ENCODE measurements at places on chromosomes 2 and 18.

DNA sequence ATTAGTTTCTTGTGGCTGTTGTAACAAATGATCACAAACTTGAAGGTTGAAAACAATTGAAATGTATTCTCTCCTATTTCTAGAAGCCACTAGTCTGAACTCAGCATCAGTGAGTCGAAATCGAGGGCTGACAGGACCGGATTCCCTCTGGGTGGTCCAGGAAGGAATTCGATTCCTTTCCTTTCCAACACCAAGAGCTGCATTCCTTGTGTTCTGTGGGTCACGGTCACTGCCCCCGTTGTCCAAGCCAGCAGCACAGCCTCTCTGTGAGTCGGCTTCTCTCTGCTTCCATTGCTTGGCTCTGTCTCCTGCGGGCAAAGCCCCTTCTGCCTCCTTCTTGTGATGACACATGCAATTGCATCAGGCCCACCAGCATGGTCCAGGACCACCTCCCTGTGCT is 67.3 kb downstream of the SMIM21 start:
- DNase-seq = peak; percentile 25

DNA sequence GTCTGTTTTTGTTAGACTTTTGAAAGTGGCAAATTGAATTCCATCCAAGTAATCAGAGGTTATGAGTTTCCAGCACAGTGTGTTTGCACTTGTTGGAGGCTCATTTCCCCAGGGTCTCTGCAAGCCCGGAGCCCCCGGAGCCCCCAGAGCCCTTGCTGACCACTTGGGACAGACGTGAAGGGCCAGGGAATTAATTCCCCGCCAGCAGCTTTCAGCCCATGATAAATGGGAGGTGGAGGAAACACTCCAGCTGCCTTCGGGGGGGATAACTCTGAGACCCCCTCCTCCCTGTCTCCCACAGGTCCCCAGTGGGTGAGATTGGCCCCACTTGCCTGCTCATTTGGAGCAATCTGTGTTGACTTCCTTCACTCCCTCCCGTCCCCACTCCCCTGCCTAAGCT is 79.2 kb downstream of the KLHL29 start:
- DNase-seq = no peak

DNA sequence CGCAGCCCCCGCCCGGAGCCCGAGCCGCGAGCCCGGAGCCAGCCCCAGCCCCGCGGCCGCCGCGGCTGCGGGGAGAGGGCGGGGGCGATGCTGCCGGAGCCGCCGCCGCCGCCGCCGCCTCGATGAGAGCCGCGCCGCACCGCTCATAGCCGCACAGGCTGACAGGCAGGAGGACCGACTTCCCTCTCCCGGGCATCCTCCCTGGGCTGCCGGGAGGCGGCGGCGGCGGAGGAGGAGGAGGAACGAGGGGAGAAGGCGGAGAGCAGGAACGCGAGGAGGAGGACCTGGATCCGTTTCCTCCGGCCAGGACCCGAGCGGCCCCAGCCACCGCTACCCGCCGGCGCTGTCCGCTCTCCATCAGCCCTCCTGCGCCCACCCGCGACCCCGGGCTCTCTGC is 370 bp downstream of the KLHL29 start:
- peak; percentile 26 for DNase-seq

GRCh38 chr2:12514631-12515437 is 201.9 kb upstream of the TRIB2 start:
- no peak for DNase-seq

DNA sequence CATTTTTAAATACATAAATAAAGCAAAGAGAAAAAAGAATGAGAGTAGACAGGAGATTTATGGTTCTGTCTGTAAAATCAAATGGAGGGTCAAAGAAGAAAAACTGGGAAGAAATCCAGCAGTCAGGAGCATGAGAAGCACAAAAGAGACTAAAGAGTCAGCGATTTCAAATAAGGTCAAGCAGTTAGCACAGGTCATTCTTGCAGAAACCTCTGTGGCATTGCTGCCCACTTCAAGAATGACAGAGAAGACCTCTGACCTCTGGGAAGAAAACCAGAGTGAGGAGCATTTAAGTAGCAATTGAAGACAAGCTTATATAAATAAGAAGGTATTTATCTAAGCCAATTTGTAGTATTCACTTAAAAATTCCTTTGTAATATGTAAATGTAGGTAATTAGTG is 172.0 kb upstream of the SPOPL start:
- no peak for DNase-seq

DNA sequence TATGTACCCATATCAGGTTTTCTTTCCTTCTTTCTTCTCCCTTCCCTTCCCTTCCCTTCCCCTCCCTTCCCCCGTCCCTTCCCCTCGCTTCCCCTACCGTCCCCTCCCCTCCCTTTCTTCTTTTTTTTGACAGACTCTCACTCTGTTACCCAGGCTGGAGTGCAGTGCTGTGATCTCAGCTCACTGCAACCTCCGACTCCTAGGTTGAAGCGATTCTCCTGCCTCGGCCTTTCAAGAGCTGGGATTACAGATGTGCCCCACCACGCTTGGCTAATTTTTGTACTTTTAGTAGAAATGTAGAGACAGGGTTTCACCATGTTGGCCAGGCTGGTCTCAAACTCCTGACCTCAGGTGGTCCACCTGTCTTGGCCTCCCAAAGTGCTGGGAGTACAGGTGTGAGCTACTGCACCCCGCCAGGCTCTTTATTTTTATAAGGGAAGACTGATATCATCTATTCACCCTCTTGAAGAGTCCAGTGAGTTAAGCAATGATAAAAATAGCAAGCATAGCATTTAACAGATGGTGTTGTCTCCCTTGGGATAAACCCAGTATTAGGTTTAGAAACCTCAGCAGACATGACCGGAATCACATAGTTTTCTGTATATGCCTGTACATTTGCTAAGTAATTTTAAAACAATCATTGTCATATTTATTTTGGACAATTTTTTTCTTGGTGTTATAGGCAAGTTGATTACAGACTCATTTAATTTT is 888.4 kb downstream of the TRIB2 start:
- DNase-seq = no peak

- no peak for DNase-seq
Observed at GRCh38 chr2:64052463-64053241, 33.4 kb upstream of the VPS54 start.

DNA sequence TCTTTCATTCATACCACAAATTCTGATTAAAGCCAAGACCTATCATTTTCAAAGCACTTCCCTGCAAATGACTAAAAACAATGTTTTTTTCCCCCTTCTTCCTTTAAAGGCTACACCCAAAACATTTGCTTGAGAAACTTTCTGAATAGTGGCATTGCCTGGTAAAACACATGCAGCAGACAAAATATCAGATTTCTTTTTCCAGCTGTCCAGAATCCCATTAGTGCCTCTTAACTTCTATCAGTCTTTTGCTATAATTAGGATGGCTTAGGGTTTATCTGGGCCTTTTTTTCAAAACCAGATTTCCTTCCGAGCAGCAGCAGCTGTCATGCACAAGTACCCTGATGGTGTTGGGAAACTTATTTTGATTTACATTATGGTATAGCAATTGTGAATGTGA is 50.6 kb downstream of the ALPK2 start:
- DNase-seq = no peak

- DNase-seq = no peak
Observed at GRCh38 chr18:35005963-35006577, 35.1 kb upstream of the MAPRE2 start.

DNA sequence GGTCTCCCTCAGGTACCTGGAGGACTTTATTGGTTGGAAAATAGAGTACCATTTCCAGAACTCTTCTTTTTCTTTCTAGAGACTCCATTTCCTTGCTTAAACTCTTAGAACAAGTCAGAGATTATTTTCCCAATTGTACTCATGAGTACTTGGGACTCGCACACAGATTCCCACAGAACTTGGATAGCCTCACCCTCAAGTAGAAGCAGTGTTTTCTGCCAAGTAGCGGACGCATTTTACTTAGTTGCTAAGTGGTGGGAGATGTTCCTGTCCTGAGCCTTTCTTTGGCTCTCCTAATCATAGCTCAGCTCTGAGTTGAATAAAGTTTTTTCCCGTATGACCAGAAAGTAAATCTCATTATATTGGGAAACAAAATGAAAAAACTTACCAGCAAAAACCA is 17.2 kb downstream of the SLC30A3 start:
- DNase-seq = no peak

DNA sequence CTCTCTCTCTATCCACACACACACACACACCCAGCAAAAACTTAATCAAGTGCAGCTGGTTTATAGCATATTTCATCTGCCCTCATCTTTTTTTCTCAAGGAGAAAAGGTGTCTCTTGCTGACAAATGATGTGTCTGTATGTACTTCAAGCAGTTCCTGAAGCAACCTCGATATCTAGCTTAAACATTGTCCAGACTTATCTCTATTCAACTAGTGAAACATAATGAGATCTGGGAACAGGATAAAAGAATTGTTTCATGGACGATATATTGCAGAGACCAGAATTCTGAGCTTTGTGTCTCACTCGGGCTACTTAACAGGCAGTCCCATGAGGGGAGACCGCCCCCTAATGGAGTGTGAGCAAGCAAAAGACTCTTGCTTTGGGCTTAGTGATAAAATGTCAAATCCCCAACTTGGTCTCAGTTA is 929.2 kb upstream of the SOX11 start:
- no peak for DNase-seq

DNA sequence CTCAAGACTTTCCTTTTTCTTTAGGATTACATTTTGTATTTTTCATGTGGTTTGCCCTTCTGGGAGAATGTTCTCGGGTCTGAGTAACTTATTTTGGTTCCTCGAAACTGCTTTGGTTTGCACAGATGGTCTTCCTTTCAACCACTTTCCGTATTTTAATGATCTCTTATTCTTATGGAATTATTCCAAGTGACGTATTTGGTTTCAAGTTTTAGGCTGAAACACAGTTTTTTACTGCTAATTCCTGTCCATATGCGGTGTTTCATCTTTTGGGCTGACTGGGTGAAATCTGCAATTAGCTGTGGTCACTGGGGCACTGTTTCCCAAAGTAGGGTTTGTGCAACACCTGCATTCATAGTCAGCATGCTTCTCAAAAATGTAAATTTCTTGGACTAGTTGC is 122.7 kb downstream of the CAPN13 start:
- no peak for DNase-seq

DNA sequence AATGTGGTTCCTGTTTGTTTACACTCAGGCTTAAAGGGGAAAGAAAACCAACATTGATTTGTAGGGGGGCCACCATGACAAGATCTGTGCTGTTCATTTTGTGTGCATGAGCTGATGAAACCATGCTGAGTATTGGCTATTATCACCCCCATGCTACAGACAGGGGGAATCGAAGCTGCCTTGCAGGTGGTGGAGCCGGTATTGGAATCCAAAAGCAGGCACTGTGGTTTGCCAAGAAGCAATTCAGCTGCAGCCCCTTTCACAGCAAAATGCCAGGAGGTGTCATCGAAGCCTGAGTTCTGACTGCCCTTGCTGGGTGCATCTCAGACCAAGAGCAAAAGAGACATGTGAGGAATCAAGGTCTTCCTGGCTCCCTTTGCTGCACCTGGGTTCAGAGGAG is 221.9 kb downstream of the UXS1 start:
- DNase-seq = no peak
